GM20000 (cell line): ENCODE measurements at places on chromosomes 5 and 9.

GRCh38 chr5:56376128-56376527 is 143.0 kb upstream of the ANKRD55 start:
- no peak for DNase-seq

DNA sequence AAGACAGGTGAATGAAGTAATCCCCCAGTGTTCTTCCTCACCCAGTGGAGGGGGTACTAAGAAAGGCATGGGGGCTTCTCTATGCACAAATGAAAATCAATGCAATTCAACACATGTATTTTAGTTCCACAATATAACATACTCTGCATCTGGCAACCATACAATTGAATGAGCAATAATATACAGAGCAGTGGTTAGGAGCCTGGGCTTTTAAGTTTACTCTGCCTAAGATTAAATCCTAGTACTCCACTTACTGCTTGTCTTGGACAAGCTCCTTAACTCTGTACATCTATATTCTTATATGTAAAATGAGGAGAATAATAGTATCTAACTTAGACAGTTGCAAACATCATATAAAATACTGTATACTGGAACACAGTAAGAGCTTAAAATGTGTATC is 195.4 kb upstream of the TRIM32 start:
- no peak for DNase-seq

DNA sequence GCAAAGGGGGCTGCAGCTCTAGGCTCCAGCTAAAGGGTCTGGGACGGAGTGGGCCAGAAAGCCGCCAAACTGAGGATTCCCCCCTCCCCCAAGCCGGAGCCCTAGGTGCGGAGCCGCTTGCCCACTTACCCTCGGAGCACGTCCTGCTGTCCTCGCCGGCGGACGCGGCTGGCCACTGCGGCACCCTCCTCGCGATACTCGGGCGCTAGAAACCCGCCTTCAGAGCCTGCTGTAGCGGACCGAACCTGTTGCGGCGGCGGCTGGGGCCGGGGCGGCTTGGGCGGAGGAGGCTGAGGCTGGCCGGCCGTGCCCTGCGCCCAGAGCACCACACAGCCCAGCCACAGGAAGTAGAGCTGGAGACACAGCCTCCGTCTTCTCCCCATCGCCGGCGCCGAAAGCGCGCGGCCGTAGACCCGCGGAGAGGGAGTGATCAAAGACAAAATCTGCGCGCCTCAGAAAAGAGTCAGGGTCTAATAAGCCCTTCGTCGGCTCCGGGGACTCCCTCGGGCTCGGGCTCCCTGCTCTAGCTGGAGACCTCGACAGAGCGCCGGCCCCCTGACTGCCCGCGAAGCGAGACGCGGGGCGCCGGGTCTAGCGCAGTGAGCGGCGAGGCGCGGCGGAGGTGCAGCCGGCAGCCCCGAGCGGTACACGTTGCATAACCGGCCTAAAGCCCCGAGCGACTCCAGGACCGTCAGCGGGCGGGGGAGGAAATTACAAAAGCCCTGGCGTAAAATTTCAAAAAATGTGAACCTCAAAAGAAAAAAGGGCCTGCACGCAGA is 635 bp downstream of the FBN2 start:
- DNase-seq: peak; percentile 20

DNA sequence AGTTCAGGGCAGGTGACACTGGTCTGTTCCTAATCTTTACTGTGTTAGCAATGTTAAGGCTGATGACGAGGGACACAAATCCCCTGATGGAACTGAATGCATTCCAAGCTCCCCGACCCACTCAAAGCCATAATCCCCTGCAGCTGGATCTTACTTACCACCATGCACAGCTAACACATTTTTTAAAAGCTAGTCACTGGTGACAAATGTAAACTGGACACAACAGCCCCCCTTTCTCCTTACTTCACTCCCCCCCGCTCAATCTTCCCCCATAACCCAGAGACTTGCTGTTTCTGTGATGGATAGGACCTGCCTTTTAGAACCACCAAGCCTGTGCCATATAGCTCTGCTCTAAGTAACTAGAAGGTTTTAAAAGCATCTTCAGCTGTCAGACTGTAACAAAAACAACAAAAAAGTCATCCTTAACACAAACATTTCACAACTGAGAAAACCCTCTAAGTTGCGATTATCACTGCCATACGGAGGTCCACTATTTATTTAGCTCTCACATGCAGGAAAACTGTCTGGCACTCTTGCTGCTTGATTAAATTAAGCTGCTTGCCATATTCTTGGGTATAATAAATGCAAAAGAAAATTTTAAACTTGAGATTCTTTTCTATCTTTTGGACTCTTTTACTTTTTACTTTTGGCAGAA is 44.4 kb downstream of the BNC2 start:
- DNase-seq: no peak

DNA sequence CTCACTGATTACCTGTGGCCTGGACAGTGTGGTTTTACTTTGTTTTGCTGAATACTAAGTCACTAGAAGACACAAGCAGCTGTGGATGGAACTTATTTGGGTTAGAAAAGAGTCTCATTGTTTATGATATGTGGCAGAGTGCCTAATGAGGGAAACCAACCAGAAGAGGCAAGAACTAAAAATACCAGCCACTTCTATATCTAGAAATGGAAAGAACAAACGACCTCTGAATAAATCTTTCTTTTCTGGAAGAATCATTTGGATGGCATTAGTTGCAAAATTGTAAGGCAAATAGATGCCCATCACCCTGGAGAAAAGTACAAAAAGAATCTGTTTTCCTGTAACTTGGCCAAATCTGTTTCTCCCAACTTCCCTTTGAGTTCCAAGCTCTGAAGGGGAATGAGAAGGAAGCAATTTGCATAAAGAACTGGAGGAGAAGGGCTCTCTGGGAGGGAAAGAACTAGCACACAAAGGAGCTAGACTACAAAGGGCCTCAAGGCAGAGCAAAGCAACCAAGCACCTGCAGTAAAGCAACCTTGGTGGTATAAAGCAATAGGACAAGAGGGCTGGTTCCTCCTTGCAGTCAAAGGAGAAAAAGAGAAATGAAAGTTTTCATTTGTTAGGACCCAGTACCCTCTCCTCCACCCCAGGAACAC is 455.4 kb downstream of the CAAP1 start:
- no peak for DNase-seq

DNA sequence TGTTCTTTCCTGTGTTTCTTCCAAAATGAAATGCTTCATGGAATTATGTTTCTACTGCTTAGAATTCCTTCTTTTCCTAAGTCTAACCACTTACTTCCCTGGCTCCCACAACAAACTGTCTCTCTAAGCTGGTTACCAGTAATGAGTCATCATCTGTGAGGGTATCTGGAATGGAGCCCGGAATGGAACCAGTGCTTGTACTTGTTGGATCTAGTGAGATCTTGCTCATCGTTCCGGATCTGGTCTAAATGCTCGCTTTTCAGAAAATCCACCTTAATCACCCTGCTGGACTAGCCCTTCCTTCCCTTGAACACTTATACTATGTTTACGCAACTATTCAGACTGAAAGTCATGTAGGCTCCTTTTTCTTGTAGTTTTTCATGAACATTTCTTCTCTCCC is 184.8 kb downstream of the PBX3 start:
- DNase-seq: no peak

GRCh38 chr9:116342061-116342460 is 188.5 kb downstream of the PAPPA start:
- no peak for DNase-seq

GRCh38 chr9:7996558-7996957 is 197.0 kb upstream of the DMAC1 start:
- DNase-seq: no peak

- no peak for DNase-seq
These were observed 52.8 kb downstream of the RICTOR start for GRCh38 chr5:39021413-39021812.

- no peak for DNase-seq
These were observed 9.2 kb upstream of the GRHPR start for GRCh38 chr9:37413311-37413710.

- DNase-seq: no peak
These were observed 192.5 kb upstream of the PANK3 start for GRCh38 chr5:168771678-168772077.

- no peak for DNase-seq
These were observed 560 bp upstream of the NDUFS6 start for GRCh38 chr5:1800472-1801221.

GRCh38 chr9:109063760-109064159 is 50.5 kb upstream of the CTNNAL1 start:
- no peak for DNase-seq

DNA sequence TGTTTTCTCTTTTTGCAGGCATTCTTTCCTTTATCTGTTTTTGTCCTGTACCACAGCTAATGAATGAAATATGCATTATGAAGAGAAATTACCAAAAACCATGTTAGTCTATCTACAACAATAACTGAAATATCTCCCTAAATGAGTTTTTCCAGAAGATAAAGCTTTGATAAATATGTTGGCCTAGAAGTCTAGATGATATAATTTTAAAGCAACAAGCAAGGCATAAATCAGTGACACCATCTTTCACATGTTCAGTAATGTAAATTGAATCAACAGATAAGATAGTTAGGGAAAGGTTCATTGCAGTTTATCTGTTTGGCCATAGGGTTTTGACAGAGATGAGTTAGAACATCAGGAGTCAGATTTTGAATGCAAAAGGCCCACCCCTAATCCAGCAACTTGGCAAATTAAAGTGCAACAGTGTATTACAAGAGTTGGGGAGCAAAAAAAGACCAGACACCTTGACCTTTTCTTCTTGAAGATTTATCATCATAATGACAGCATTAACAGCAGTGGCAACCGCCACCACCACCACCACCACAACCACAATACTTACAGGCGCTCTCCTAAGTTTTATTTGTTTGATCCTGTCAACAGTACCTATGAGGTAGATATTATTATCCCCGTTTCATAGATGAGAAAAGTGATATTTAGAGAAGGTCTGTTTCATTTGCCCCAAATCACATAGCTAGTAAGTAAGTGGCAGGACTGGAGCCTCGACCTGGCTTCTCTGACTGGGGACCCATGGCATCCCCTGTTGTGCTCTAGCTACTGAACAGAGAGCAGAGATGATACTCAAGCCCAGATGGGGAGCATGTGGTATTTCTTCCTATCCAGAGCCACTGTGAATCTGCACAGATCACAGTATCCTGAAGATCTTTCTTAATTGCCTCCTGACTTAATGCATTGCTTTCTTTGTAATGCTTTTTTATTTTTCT is 122.8 kb upstream of the DHFR start:
- DNase-seq: no peak

- DNase-seq: no peak
These were observed 26.7 kb upstream of the IRX4 start for GRCh38 chr5:1909346-1909985.

GRCh38 chr9:125744616-125745015 is 2.6 kb upstream of the PBX3 start:
- no peak for DNase-seq

GRCh38 chr9:26811106-26811505 is 81.5 kb downstream of the CAAP1 start:
- no peak for DNase-seq

DNA sequence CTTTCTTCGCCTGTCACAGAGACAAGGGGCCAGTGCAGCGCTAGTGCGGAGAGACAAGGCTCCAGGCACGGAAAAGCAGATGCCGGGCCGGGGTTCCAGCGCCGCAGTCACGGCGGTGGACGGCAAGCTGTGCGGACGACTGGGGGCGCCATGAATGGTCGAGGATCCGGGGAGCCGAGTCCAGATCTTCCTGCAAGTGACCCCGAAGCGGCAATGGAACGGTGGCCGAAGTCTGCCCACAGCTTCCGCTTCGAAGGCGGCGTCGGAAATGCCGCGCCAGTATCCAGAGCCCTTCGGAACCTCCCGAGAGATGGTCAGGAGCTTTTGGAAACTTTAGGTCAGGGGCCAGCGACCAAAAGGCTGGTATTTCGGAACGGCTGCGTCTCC is 601 bp upstream of the FAF2 start:
- no peak for DNase-seq

DNA sequence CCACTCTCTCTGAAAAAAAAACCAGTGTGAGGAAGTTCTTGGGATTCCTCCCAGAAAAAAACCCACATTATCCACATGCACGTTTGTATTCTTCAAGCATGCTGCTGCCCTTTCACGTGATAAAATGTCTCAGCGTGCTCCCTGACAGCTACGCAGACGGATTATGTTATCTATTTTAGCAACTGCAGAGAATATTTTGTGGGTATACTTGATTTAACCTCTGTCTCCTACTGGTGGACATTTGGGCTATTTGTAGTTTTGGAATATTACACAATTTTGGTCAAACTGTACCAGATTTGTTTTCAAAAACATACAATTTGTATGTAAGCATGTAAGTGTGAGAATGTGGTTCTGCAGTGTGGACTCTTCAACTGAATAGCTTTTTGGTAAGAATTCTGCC is 10.7 kb downstream of the PRRC2B start:
- DNase-seq: no peak

GRCh38 chr5:10746711-10747110 is 14.3 kb downstream of the DAP start:
- DNase-seq: no peak

DNA sequence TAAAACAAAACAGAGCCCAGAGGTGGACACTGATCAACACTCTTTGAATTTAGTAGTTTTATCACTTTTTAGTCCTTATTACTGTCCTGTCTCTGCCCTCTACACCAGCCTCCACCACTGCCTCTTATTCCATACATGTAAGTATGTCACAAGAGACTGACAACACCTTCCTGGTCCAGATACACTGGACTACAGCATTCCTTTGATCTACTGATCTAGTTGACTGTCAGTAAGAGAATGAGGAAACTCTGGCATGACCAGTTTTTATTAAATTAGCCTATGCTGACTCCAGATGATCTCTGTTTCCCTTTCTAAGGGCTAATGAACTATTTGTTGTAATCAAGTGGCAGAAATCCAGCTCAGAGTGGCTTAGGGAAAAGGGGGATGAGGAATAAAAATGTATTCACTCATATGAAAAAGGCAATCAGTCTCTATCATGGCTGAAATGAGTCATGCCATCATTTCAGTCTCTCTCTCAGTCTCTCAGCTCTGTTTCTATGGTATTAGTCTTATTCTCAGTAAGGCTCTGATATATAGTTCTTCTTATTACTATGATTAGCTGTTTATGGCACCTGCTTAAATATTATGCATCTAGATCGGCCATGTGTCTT is 5.5 kb downstream of the ARHGEF37 start:
- DNase-seq: no peak

DNA sequence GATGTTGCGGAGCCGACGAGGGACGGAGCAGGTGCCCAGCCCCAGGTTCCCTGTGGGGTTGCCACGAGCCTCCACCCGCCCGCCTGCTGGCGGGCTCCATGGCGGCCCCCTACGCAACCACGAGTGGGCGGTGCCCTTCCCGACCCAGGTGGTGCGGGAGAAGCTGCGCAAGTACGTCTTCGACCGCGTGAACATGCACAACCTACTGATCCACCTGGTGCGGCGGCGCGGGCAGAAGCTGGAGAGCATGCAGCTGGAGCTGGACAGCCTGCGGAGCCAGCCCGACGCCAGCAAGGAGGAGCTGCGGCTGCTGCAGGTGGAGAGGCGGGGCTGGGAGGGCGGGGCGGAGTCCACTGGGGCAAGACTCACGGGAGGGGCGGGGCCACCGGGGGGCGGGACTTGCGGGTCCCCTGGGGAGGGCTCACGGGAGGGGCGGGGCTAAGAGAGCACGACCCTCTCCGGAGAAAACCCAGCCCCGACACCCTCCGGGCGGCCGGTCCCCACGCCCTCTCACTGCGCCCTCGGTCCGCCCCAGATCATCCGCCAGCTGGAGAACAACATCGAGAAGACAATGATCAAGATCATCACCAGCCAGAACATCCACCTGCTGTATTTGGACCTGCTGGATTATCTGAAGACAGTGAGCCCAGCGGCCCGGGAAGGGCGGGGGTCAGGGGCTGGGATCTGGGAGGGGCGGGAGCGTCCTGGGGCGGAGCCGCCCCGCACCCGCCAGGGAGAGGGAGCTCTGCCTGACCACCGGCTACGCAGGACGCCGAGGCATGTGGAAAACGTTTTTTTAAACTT is 3.9 kb downstream of the CCDC183 start:
- peak; percentile 93 for DNase-seq

- DNase-seq: no peak
These were observed 134.0 kb downstream of the SLC1A3 start for GRCh38 chr5:36740259-36740898.
